ENCODE measurements at places on chromosomes 12 and 14. TPM values are rescaled to one million over a fixed set of nuclear protein-coding genes. Genes with fewer than 3 reads are reported as not detected.

DNA sequence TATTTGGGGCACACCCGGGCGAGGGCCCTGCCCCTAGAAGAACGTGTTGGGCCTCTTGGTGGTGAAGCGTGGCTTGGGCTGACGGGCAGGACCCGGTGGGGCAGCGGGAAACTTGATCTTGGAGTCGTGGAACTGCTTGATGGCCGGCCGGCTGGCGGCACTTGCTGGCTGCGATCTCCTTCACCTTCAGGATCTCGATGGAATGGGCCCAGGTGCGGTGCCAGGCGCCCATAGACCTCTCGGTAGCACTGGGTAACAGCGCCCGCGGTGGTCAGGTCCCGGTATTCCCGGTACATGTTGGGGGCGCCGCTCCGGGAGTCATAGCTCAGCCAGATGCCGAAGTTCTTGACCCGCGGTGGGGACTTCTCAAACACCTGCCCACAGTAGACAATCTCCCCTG, 16.5 kb downstream of the UBR7 start:
- DNase-seq = no peak
- no peak overlapping the region for H3K4me3 ChIP-seq
- no peaks in the 10 kb centered on the region for H3K27me3 ChIP-seq
- H3K36me3 ChIP-seq = peaks cover 11% of the 10 kb centered on the region

Gene MIP
- total RNA-seq = not detected

Gene EPS8
- 39.0 TPM for total RNA-seq

Gene GPR132
- 2.2 TPM for total RNA-seq

GRCh38 chr12:105555556-105556295, 225.2 kb downstream of the C12orf75 start:
- H3K4me3 ChIP-seq = no peak overlapping the region
- H3K27ac ChIP-seq = no peak overlapping the region
- DNase-seq = no peak

- no peaks in the 10 kb centered on the region for H3K36me3 ChIP-seq
- H3K27ac ChIP-seq = no peak overlapping the region
- no peak for DNase-seq
- H3K4me1 ChIP-seq = no peaks in the 10 kb centered on the region
- no peaks in the 10 kb centered on the region for H3K27me3 ChIP-seq
- H3K4me3 ChIP-seq = no peak overlapping the region
Observed at GRCh38 chr12:88267630-88268029, 125.5 kb downstream of the TMTC3 start.

- DNase-seq = no peak
- H3K36me3 ChIP-seq = no peaks in the 10 kb centered on the region
- H3K27me3 ChIP-seq = no peaks in the 10 kb centered on the region
- no peak overlapping the region for H3K4me3 ChIP-seq
- no peak overlapping the region for H3K27ac ChIP-seq
Observed at GRCh38 chr12:65560286-65560685, 264.0 kb upstream of the HMGA2 start.
